ENCODE measurements at places on chromosomes 6 and 20.

DNA sequence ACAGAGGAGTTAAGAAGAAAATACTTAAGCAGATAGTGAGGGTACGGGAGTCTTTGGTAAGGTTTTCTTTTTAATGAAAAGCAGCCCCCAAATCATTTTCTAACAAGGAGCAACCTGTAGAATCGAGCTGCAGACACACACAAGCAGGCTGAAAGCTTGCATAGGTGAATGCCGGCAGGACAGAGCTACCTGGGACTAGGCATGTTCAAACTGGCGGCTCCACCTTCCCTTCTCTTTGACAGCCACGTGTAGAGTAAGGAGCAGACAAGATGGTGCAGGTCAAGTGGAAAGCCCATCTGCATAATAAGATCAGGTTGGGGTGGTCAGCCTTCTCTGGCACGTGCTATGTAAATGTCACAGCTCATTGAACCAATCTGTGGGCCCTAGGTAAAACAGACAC lies 1292.4 kb downstream of the EPHA7 start:
- DNase-seq = no peak

- no peak for DNase-seq
These were observed 381.9 kb downstream of the THBS2 start for GRCh38 chr6:168871642-168872315.

DNA sequence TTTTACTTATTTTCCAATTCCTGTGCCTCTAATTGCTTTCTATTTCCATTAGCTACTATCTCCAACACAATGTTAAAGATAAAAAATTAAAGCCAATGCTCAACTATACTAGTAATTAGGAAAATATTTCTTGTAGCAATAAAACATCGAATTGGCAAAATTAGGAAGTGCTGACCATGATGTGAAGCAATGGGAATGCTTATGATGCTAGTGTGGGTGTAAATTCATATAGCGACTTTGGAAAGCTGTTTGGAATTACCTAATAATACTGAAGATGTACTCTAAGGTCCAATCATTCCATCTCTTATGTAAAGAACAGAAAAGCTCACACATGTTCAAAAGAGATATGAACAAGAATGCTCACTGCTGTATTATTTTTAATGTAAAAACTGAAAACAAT lies 78.2 kb downstream of the UBE3D start:
- no peak for DNase-seq

DNA sequence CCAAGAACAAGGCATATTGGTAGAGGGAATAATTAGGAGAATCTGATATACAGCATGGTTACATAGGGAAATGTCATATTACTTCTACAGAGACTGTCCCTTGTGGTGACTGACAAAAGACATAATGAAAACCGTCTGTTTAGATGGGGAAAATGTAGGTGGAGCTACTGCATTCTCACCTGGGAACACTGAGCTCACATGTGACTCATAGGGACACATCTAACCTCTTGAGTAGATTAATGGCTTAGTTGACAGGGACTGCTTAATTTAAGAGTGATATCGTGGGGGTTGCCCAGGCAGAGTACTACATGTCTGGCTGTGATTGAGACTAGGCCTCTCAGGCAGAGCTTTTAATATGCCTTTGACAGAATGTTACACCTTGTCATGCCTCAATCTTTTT lies 235.3 kb upstream of the ZFP64 start:
- no peak for DNase-seq

GRCh38 chr6:140490081-140490480 lies 1115.6 kb upstream of the CITED2 start:
- no peak for DNase-seq

- DNase-seq = no peak
These were observed 313.1 kb downstream of the GRIK2 start for GRCh38 chr6:101706576-101706975.

DNA sequence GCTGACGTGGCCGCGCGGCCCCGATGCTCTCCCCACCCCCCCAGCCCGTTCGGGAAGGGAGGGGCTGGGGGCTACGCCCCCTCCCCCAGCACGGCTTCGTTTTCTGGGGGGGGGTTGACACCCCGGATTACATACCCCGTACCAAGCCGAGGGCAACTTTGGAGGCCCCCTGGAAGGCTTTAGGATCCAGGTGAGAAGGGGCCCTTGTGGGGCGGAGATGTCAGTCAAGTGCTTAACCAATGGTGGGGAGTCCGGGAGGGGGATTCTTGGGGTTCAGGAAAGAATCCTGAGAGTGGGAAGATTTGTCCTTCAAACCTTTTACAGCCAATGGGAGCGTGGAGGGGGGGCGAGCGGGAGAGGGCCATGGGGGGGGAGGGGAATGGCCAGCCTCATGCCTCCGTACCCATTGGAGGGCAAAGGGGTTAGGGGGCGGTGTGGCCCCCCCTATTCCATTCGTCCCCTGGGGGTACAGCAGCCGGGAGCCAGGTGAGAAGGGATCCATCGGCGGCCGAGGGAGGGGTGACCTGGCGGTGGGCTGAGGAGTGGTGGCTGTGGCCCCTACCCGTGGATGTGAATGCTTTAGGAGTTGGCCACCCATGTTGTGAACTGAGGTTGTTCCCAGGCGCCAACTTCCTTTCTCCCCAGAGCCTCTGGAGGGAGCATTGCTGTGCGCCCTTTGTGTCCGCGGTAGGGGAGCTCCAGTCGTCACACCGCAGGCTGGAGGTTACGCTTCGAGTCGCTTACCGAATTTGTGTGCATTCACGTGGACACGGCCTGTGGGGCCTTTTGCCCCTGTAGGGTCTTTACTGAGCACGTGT lies 682 bp downstream of the BRD2 start:
- peak; percentile 54 for DNase-seq

GRCh38 chr6:47483853-47484546 lies 6.4 kb downstream of the CD2AP start:
- DNase-seq = no peak

DNA sequence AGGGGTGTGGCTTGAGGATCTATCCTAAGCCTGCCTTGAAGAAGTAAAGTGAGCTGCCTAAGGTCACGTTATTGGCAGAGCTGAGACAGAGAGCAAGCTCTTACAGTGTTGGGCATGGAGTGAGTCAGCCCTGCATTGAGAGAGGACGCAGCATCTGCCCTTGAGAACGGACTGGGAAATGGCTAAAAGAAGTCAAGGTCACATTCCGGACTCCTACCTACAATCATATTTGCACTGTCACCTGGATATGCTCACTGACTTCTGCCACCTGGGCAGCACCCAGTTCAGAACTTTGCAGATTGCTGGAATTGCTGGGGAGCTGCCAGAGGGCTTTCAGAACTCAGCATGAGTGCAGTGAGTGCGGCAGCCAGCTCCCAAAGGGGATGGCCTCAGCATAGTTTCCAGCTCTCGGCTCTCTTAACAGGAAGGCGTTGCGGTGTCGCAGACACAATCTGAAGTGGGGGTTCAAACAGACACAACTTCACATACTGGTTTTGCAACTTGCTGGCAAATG lies 199.3 kb upstream of the SGK1 start:
- DNase-seq = no peak

- no peak for DNase-seq
These were observed 396.9 kb downstream of the ZFAND3 start for GRCh38 chr6:38216451-38216850.

DNA sequence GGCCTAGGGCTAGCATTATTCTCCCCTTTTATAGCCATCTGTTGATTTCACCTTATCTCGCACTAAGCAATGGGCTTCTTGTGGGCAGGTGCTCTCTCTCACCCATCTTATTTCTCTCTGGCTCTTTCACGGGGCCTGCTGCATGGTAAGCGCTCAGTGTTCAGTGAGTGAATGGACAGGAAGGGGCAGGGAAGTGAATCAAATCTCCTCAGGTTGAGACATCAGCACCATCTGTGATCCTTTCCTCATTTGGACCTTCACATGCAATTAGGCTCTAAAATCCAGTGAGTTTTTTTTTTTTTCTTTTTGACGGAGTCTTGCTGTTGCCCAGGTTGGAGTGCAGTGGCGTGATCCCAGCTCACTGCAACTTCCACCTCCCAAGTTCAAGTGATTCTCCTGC lies 76.5 kb upstream of the EZR start:
- DNase-seq = no peak

GRCh38 chr6:158911746-158912480 lies 88.1 kb downstream of the RSPH3 start:
- DNase-seq = no peak

- no peak for DNase-seq
These were observed 781.0 kb upstream of the ADGRB3 start for GRCh38 chr6:67854098-67854497.

- DNase-seq = no peak
These were observed 954.4 kb downstream of the PHF3 start for GRCh38 chr6:64589961-64590360.

GRCh38 chr6:139577763-139578604 lies 203.5 kb upstream of the CITED2 start:
- DNase-seq = no peak

DNA sequence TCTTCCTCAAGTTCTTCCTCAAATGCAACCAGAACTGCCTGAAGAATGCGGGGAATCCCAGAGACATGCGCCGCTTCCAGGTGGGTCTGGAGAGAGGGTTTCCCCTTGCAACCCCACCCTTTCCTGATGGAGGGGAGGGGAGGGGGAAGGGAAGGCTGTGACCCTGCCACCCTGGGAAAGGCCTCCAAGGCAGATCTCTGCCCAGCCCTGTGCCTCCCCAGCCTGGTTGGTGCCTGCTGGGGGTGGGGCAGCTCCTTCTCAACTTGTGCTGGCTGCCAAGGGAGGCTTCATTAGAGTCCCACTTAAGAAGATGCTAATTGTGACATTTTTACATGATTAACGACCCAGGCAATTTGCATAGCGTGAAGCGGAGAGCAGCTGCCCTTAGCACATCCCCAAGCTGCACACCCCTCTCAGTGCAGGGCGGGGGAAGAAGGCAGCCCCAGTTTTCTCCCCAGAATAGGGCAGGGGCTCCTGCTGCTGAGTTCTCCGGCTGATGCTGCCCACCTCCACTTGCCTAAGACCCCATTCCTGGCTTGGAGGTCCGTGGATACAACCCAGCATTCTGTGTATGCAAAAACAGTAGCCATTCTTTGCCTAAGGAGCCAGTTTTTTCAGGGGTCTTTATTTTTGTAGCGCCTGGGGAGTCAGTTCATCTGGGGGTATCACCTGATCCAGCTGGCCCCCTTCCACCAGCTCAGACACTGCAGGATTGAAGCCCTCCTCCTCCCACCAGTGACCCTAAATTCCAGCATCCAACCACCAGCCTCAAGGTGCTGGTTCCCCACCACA lies 51.7 kb downstream of the CPXM1 start:
- no peak for DNase-seq

DNA sequence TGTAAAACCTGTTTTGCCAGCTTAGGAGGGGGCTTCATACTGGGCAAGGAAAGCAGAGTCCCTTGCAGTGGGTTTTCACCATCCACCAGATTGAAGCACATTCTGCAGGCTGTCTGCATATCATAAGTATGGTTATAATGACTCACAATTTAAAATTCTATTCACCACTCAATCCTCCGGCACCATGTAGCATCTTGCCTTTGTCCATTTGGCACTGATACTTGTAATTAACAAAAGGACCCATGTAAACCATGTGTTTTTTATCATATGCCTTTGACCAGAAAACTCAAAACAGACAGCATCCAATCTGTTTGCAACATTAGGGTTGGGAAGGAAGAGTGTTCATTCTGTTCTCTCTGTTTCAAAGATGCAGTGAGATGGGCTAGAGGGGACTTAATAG lies 3.0 kb downstream of the CD83 start:
- no peak for DNase-seq

- DNase-seq = no peak
These were observed 102.0 kb downstream of the ANKS1A start for GRCh38 chr6:34990971-34991560.

GRCh38 chr6:130381459-130382380 lies 15.9 kb downstream of the TMEM200A start:
- DNase-seq = no peak

- no peak for DNase-seq
These were observed 35.4 kb downstream of the NINL start for GRCh38 chr20:25549843-25550477.

DNA sequence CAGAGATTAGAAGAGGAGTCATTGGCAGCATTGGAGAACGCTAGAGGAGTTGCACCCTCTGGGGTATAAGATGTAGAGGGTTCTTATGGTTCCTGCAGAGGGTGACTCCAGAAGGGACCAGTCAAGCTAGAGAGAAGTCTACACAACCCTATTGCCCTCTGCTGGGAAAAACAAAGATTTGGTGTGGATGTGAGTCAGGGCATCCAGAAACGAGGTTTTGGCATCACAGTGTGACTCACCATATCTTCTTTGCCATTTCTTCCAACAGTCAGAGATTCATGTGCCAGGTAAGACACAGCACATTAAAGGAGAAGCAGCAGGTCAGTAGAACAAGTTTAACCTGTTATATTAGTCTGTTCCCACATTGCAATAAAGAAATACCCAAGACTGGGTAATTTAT lies 598.8 kb downstream of the MAFB start:
- no peak for DNase-seq

GRCh38 chr20:18056174-18057100 lies 1.3 kb downstream of the OVOL2 start:
- no peak for DNase-seq
